ENCODE measurements at places on chromosomes 5 and 9.

- H3K4me1 ChIP-seq, result no peaks in the 10 kb centered on the region
- no peak overlapping the region for H3K4me3 ChIP-seq
- no peaks in the 10 kb centered on the region for H3K36me3 ChIP-seq
- DNase-seq, result no peak
- no peaks in the 10 kb centered on the region for H3K27me3 ChIP-seq
- no peak overlapping the region for H3K27ac ChIP-seq
Observed at GRCh38 chr9:17882688-17883594, 304.1 kb downstream of the SH3GL2 start.

GRCh38 chr5:116436674-116437350, 137.8 kb downstream of the SEMA6A start:
- no peak overlapping the region for H3K27ac ChIP-seq
- no peaks in the 10 kb centered on the region for H3K27me3 ChIP-seq
- no peaks in the 10 kb centered on the region for H3K36me3 ChIP-seq

GRCh38 chr9:18747595-18747994, 273.6 kb downstream of the ADAMTSL1 start:
- no peaks in the 10 kb centered on the region for H3K36me3 ChIP-seq
- DNase-seq, result no peak
- H3K4me1 ChIP-seq, result no peaks in the 10 kb centered on the region
- H3K4me3 ChIP-seq, result no peak overlapping the region
- no peak overlapping the region for H3K27ac ChIP-seq

GRCh38 chr9:13033959-13034693, 245.4 kb downstream of the MPDZ start:
- H3K4me3 ChIP-seq, result peak overlapping the region; percentile 8
- H3K4me1 ChIP-seq, result no peaks in the 10 kb centered on the region
- H3K27me3 ChIP-seq, result no peaks in the 10 kb centered on the region

- no peaks in the 10 kb centered on the region for H3K36me3 ChIP-seq
- DNase-seq, result no peak
- no peak overlapping the region for H3K4me3 ChIP-seq
Observed at GRCh38 chr5:175254155-175254554, 189.8 kb downstream of the DRD1 start.

GRCh38 chr5:68449380-68449779, 233.8 kb downstream of the PIK3R1 start:
- H3K27ac ChIP-seq, result peak overlapping the region; percentile 78
- H3K4me1 ChIP-seq, result peaks cover 29% of the 10 kb centered on the region
- H3K27me3 ChIP-seq, result no peaks in the 10 kb centered on the region

DNA sequence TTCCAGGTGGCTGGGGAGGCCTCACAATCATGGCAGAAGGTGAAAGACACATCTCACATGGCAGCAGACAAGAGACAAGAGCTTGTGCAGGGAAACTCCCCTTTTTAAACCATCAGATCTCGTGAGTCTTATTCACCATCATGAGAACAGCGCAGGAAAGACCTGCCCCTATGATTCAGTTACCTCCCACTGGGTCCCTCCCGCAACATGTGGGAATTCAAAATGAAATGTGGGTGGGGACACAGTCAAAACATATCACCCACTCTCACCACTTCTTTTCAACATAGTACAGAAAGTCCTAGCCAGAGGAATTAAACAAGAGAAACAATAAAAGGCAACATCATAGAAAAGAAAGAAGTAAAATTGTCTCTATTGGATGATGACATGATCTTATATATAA, 223.4 kb upstream of the SLC24A2 start:
- no peaks in the 10 kb centered on the region for H3K4me1 ChIP-seq
- DNase-seq, result no peak
- no peak overlapping the region for H3K27ac ChIP-seq
- no peaks in the 10 kb centered on the region for H3K36me3 ChIP-seq
- no peaks in the 10 kb centered on the region for H3K27me3 ChIP-seq

- no peaks in the 10 kb centered on the region for H3K36me3 ChIP-seq
- H3K27me3 ChIP-seq, result no peaks in the 10 kb centered on the region
- no peak overlapping the region for H3K27ac ChIP-seq
- no peaks in the 10 kb centered on the region for H3K4me1 ChIP-seq
Observed at GRCh38 chr5:8568858-8569257, 699.9 kb downstream of the MTRR start.

GRCh38 chr5:72209147-72210115, 102.2 kb downstream of the MAP1B start:
- DNase-seq, result no peak
- no peak overlapping the region for H3K27ac ChIP-seq
- H3K4me3 ChIP-seq, result no peak overlapping the region
- H3K27me3 ChIP-seq, result no peaks in the 10 kb centered on the region
- H3K36me3 ChIP-seq, result no peaks in the 10 kb centered on the region

DNA sequence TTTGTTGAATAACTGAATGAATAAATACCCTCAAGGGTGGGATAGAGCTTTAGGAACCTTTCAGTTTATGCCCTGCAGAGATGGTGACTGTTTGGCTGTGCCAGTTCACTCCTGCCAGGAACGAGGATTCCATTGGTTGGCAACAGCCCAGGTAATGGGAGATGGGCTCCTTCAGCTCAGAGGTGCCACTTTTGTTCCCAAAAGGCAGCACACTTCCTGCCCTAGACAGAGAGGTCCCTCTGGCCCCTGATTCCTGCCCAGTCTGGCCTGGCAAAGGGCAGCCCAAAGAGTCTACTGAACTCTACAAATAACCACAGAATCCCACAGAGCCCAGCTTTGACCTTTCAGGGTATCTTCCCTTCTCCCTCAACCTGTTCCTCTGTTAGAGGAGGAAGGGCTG, 1.6 kb downstream of the C9orf152 start:
- H3K36me3 ChIP-seq, result no peaks in the 10 kb centered on the region
- H3K27me3 ChIP-seq, result no peaks in the 10 kb centered on the region
- H3K27ac ChIP-seq, result no peak overlapping the region
- no peaks in the 10 kb centered on the region for H3K4me1 ChIP-seq

DNA sequence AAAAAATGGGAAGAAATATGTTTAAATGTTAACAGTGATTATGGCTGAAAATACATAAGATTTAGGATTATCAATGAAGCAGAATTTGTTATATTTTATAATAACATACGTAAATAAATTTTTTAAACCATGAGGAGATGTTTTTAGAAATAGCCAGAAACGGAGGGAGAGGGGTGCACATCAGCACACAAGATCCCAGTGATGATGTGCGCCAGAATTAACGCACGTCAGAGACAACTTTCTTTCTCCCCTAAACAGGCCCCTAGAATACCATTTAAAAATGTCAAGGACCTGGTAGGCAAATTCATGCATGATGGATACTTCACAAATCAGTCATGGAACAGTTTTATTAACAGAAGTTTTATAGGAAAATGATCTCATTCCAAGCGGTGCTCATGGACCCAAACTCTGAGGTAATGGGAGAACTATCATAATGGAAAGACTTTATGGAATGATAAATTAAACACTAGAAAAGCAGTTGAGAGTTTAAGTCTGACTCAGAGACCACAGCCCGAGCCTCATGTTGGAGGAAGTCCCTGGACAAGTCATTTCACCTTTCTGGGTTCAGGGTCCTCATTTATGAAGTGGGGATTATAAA, 258.9 kb upstream of the GAS1 start:
- H3K36me3 ChIP-seq, result no peaks in the 10 kb centered on the region
- no peak for DNase-seq
- no peak overlapping the region for H3K4me3 ChIP-seq
- no peaks in the 10 kb centered on the region for H3K4me1 ChIP-seq
- H3K27me3 ChIP-seq, result no peaks in the 10 kb centered on the region

GRCh38 chr5:136015966-136016650, 12.7 kb upstream of the TGFBI start:
- peaks cover 14% of the 10 kb centered on the region for H3K4me1 ChIP-seq
- H3K4me3 ChIP-seq, result no peak overlapping the region
- H3K27ac ChIP-seq, result no peak overlapping the region
- no peaks in the 10 kb centered on the region for H3K36me3 ChIP-seq
- H3K27me3 ChIP-seq, result no peaks in the 10 kb centered on the region
- DNase-seq, result no peak

DNA sequence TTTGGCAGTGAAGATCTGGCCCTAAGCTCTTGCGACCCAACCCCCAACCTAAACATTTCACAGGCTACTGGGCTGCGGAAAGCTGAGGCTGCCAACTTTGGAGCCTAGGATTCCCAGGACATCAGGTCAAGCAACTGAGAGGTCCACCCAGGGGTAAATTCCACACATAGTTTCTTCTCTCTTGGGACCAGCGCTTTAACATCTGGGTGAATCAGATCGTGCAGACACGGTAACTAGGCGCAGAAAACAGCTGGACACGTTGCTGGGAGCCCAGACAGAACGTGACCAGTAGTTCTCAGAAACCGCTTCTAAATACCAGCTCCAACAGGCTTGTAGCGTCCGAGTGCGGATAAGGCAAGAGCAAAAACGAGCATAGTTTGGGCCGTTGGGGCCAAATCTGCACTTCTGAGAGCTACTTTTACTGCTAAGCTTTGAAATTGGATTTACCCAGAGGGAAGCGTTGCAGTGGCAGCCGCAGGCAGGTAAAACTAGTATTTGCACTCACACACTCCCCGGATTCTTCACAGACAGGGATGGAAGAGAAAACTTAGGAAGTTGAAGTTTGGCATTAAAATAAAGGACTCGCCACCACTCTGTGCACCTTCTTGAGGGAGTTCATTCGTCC, 11.8 kb downstream of the ITGA1 start:
- peaks cover 54% of the 10 kb centered on the region for H3K4me1 ChIP-seq
- peak overlapping the region; percentile 62 for H3K4me3 ChIP-seq
- H3K36me3 ChIP-seq, result no peaks in the 10 kb centered on the region
- peak overlapping the region; percentile 94 for H3K27ac ChIP-seq

GRCh38 chr5:138790684-138791083, 37.5 kb downstream of the CTNNA1 start:
- H3K4me1 ChIP-seq, result peaks cover 46% of the 10 kb centered on the region
- no peak overlapping the region for H3K4me3 ChIP-seq
- H3K27ac ChIP-seq, result no peak overlapping the region

GRCh38 chr9:26939955-26940711, 6.9 kb downstream of the PLAA start:
- no peaks in the 10 kb centered on the region for H3K36me3 ChIP-seq
- no peaks in the 10 kb centered on the region for H3K27me3 ChIP-seq
- DNase-seq, result no peak

GRCh38 chr5:25190521-25191000, 545.8 kb upstream of the CDH10 start:
- H3K4me3 ChIP-seq, result no peak overlapping the region
- no peak for DNase-seq
- H3K36me3 ChIP-seq, result no peaks in the 10 kb centered on the region
- H3K4me1 ChIP-seq, result no peaks in the 10 kb centered on the region
- H3K27ac ChIP-seq, result no peak overlapping the region
- no peaks in the 10 kb centered on the region for H3K27me3 ChIP-seq

GRCh38 chr9:133928248-133928764, 63.8 kb downstream of the VAV2 start:
- no peaks in the 10 kb centered on the region for H3K36me3 ChIP-seq
- no peaks in the 10 kb centered on the region for H3K4me1 ChIP-seq
- no peak overlapping the region for H3K4me3 ChIP-seq
- H3K27me3 ChIP-seq, result peaks cover 15% of the 10 kb centered on the region

- H3K36me3 ChIP-seq, result no peaks in the 10 kb centered on the region
- DNase-seq, result peak; percentile 23
- no peaks in the 10 kb centered on the region for H3K27me3 ChIP-seq
- no peak overlapping the region for H3K4me3 ChIP-seq
Observed at GRCh38 chr9:124077915-124078572, 66.5 kb downstream of the LHX2 start.

DNA sequence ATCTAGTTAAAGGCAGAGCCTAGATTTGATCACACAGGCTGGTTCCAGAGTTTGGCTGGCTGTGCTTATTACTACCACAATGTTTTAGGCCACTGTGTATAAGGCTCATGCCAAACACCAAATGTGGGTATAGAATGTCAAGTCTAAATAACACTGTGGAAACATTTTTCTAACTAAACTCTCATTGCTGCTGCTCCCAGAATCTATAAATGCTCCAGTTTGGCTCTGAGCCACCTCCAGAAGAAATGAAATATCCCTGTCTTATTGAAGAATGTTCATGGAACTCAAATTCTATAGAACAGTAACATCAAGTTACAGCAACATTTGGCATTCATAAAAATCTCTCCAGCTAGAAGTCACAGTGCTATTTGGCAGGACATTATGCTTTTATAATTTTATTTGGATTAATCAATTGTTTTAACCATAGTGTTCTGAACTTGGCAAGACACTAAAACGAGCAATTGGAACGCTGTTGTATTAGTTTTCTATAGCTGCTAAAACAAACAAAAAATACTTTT, 178.1 kb upstream of the COX7C start:
- H3K27me3 ChIP-seq, result no peaks in the 10 kb centered on the region
- no peaks in the 10 kb centered on the region for H3K36me3 ChIP-seq
- no peaks in the 10 kb centered on the region for H3K4me1 ChIP-seq
- H3K27ac ChIP-seq, result no peak overlapping the region
- no peak for DNase-seq
- no peak overlapping the region for H3K4me3 ChIP-seq

- H3K4me3 ChIP-seq, result peak within 1 kb of the TSS; percentile 80
- H3K4me1 ChIP-seq, result peaks cover 34% of the 10 kb centered on the region
- no peaks in the 10 kb centered on the region for H3K36me3 ChIP-seq
- H3K27me3 ChIP-seq, result no peaks in the 10 kb centered on the region
- H3K27ac ChIP-seq, result peak within 1 kb of the TSS; percentile 88
Observed at GRCh38 chr5:132227485-132228240, at the start of gene P4HA2. Gene P4HA2 (minus strand): TSS chr5:132227853. CDS start chr5:132218626, 9,227 bp downstream.

GRCh38 chr5:59275510-59276324, 617.8 kb downstream of the PDE4D start:
- no peak for DNase-seq
- H3K27me3 ChIP-seq, result no peaks in the 10 kb centered on the region
- peak overlapping the region; percentile 43 for H3K4me3 ChIP-seq
- peak overlapping the region; percentile 54 for H3K27ac ChIP-seq
- H3K36me3 ChIP-seq, result no peaks in the 10 kb centered on the region

DNA sequence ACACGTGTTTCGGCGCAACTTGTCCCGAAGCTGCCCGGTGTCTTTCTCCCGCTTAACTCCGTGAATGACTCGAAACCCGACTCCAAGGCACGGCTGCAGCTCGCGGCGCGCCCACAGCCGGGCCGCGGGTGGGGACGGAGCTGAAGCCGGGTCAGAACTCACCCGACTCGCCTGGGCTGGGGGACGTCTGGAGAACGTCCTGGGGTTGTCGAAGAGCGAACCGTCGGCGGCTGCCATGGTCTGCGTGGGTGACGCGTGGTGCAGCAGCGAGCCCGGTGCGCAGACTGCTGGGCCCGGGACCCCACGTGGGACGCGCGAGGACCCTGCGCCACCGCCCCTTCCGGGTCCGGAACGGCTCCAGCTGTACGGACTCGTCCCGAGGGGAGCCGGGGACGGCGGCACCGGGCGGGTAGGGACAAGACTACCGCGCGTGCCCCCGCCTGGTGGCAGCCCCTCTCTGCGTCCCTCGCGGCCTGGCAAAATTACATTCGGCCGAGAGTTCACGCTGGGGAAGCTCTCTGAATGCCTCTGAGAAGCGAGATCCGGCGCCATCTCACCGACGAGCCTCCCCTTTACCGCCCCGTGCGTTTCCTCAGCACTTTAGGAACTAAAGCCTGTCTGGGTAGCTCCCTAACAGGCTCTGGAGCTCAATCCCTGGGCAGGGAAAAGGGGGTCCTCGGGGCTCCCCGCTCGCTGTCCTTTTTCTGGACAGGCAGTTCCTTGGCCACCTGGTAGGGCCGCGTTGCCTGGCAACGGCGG, at the start of gene DDX31:
TSS of gene DDX31 (minus strand) at position 286 of the 759 bp plus-strand sequence. CDS start at position 237, 49 bp downstream.
- no peaks in the 10 kb centered on the region for H3K36me3 ChIP-seq
- peak within 1 kb of the TSS; percentile 93 for H3K27ac ChIP-seq
- peak; percentile 78 for DNase-seq
- H3K4me3 ChIP-seq, result peak within 1 kb of the TSS; percentile 96
